Heart right ventricle (tissue), 16 donors: ENCODE measurements at places on chromosomes 3 and 15. TPM values are rescaled to one million over a fixed set of nuclear protein-coding genes. Genes with fewer than 3 reads are reported as not detected.

Gene CRTAP
- 118 TPM for total RNA-seq

Gene CYP8B1
- total RNA-seq, result not detected

Gene NR1I2
- 0.18 TPM for total RNA-seq

Gene MUC13
- total RNA-seq, result not detected

Gene UBE2E1
- total RNA-seq, result 67.6 TPM

Gene CDC25A
- 2.8 TPM for total RNA-seq

Gene GPR87
- not detected for total RNA-seq

Gene PARP14
- total RNA-seq, result 13.1 TPM
